Upper lobe of left lung (tissue), 6 donors: ENCODE measurements at places on chromosomes 4 and X. TPM values are rescaled to one million over a fixed set of nuclear protein-coding genes. Genes with fewer than 3 reads are reported as not detected.
A peak's percentile ranks its signal among the peaks of the same experiment; 100 is the strongest.

- H3K27ac ChIP-seq = no peak overlapping the region
- H3K4me3 ChIP-seq = no peak overlapping the region
- no peaks in the 10 kb centered on the region for H3K4me1 ChIP-seq
- H3K36me3 ChIP-seq = no peaks in the 10 kb centered on the region
Observed at GRCh38 chrX:152154050-152154449, 15.7 kb upstream of the MAGEA10 start.

The NUP54 gene
- total RNA-seq = 35.6 TPM

DNA sequence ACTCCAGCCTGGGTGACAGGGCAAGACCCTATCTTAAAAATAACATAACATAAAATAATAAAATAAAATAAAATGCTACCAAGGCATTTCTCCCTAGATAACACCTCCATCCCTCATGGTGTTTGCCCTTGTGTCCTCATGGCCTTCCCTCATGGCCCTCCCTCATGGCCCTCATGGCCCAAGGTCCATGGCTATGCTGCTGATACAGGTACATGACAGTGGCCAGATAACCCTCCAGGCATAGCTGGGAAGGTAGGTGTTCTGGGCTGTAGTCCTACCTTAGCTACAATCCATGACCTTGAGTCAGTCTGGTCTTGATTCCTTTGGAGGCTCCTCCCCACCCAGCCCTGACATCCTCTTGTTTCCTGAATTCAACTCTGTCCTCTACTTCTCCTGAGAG, 75.2 kb downstream of the PJA1 start:
- H3K27ac ChIP-seq = no peak overlapping the region
- H3K27me3 ChIP-seq = no peaks in the 10 kb centered on the region
- H3K36me3 ChIP-seq = no peaks in the 10 kb centered on the region
- no peak for DNase-seq

The GAB1 gene
- 77.6 TPM for total RNA-seq

DNA sequence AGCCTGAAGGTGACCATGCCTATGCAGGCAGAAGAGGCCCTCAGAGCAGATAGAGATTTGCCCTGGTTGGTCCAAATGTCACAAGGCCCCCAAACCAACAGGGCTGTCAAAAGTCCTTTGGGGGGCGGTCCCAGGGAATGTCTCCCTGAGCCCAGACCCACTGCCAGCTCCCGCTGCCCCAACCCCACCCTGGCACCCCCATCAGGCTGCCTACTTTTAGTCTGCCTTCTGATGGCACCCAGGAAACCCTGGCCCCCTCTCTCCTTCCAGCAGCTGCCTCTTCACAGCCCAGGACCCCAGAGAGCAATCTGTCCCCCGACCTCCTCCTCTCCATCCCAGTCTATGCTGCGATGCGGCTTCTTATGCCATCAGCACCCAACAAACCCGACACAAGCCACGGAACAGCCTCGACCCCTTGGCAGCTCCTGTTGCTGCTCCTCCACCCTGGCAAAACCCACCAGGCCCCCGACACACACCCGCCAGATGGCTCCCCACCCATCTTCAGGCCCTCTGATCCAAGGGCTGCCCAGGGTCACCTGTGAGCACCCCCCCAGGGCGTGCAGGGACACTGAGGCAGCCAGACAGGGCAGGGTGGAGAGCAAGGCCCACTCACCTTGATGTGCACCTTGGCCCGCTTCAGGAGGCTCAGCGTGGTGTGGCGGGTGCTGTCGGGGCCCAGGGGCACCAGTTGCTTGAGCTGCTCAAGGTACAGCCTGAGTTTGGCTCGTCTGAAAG, 9.9 kb downstream of the MXD4 start:
- H3K27me3 ChIP-seq = no peaks in the 10 kb centered on the region
- H3K4me1 ChIP-seq = peaks cover 43% of the 10 kb centered on the region
- H3K4me3 ChIP-seq = no peak overlapping the region
- H3K36me3 ChIP-seq = peaks cover 80% of the 10 kb centered on the region

DNA sequence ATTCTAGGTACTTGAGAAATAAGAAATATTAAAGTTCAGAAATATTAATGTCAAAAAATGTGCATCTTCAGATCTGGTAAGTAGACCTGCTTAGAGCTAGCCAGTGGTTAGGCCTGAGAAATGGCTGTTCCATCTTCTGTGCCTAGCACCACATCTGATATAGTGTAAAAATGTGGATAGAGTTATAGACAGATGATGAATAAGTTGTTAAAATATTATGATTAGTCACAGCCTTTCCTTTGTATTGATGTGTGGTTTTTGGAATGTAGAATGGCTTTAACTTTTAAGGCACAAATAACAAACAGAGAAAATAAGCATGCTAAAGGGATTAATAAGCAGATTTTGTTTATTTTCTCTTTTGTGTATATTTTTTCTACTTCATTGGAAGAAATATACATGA, 133.5 kb upstream of the NUDT6 start:
- no peak overlapping the region for H3K27ac ChIP-seq
- peaks cover 2% of the 10 kb centered on the region for H3K36me3 ChIP-seq
- DNase-seq = no peak
- H3K4me1 ChIP-seq = no peaks in the 10 kb centered on the region
- H3K4me3 ChIP-seq = no peak overlapping the region
- no peaks in the 10 kb centered on the region for H3K27me3 ChIP-seq

The PABPC5 gene
- 0.76 TPM for total RNA-seq

GRCh38 chr4:84994280-84994679, 27.8 kb upstream of the WDFY3 start:
- H3K4me3 ChIP-seq = no peak overlapping the region
- H3K36me3 ChIP-seq = no peaks in the 10 kb centered on the region

The GAGE12E gene
- not detected for total RNA-seq

The DMRTC1 gene
- total RNA-seq = 0.44 TPM

GRCh38 chrX:68843992-68844391, 15.2 kb downstream of the EFNB1 start:
- H3K27ac ChIP-seq = no peak overlapping the region
- peaks cover 5% of the 10 kb centered on the region for H3K4me1 ChIP-seq
- H3K36me3 ChIP-seq = no peaks in the 10 kb centered on the region
- no peak overlapping the region for H3K4me3 ChIP-seq
- no peaks in the 10 kb centered on the region for H3K27me3 ChIP-seq
- DNase-seq = no peak

GRCh38 chr4:2798399-2799223, 5.7 kb downstream of the SH3BP2 start:
- H3K4me1 ChIP-seq = peaks cover 97% of the 10 kb centered on the region
- no peaks in the 10 kb centered on the region for H3K27me3 ChIP-seq
- no peak overlapping the region for H3K4me3 ChIP-seq
- H3K27ac ChIP-seq = peak overlapping the region; percentile 92

The TMPRSS11F gene
- not detected for total RNA-seq

The GCNA gene
- 4.0 TPM for total RNA-seq

GRCh38 chrX:41472231-41472815, 25.2 kb downstream of the NYX start:
- H3K4me1 ChIP-seq = no peaks in the 10 kb centered on the region
- DNase-seq = peak; percentile 33
- H3K27ac ChIP-seq = no peak overlapping the region
- no peak overlapping the region for H3K4me3 ChIP-seq
- no peaks in the 10 kb centered on the region for H3K36me3 ChIP-seq
- no peaks in the 10 kb centered on the region for H3K27me3 ChIP-seq

- no peaks in the 10 kb centered on the region for H3K36me3 ChIP-seq
- no peaks in the 10 kb centered on the region for H3K27me3 ChIP-seq
- H3K4me3 ChIP-seq = no peak overlapping the region
Observed at GRCh38 chr4:27121830-27122229, 261.2 kb downstream of the STIM2 start.

The STK32B gene
- total RNA-seq = 3.4 TPM

The MAGEB10 gene
- total RNA-seq = not detected

DNA sequence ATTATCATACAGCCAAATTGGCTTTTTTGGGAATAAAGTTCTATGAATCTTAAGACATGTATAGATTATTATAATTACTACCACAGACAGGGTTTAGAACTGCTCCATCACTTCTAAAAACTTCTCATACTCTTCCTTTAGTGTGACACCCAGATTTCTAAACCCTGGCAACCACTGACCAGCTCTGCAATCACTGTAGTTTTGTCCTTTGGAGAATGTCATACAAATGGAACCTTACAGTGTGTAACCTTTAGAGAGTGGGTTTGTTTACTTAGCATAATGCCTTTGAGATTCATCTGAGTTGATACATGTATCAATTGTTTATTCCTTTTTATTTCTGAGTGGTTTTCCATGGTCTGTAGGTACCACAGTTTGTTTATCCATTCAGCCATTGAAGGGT, 95.0 kb downstream of the TMEM164 start:
- H3K27me3 ChIP-seq = no peaks in the 10 kb centered on the region
- H3K36me3 ChIP-seq = no peaks in the 10 kb centered on the region
- no peak overlapping the region for H3K4me3 ChIP-seq
- H3K27ac ChIP-seq = no peak overlapping the region

The HAUS7 gene
- 26.4 TPM for total RNA-seq

DNA sequence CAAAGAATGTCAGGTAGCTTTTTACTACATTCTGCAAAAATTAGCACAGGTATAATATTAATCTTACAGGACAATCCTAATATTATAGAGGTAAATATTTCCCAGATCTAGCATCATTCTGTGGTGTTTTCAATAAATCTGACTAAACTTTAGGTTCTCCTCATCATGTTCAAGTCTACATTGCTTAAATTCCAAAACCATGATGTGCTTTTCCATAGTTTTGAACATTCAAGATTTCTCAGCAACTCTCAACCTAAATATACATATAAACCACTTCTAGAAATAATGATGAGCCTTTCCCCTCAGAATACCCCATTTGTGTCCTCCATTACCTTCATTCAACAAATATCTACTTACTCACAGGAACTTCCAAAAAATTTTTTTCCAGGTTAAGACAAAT, 23.1 kb downstream of the EIF4E start:
- H3K4me1 ChIP-seq = peaks cover 23% of the 10 kb centered on the region
- no peak overlapping the region for H3K4me3 ChIP-seq
- H3K27ac ChIP-seq = no peak overlapping the region
- no peaks in the 10 kb centered on the region for H3K27me3 ChIP-seq

- no peaks in the 10 kb centered on the region for H3K27me3 ChIP-seq
- no peaks in the 10 kb centered on the region for H3K36me3 ChIP-seq
- no peak overlapping the region for H3K4me3 ChIP-seq
- no peak overlapping the region for H3K27ac ChIP-seq
- H3K4me1 ChIP-seq = peaks cover 7% of the 10 kb centered on the region
Observed at GRCh38 chr4:118776157-118776954, 59.6 kb downstream of the SEC24D start.

DNA sequence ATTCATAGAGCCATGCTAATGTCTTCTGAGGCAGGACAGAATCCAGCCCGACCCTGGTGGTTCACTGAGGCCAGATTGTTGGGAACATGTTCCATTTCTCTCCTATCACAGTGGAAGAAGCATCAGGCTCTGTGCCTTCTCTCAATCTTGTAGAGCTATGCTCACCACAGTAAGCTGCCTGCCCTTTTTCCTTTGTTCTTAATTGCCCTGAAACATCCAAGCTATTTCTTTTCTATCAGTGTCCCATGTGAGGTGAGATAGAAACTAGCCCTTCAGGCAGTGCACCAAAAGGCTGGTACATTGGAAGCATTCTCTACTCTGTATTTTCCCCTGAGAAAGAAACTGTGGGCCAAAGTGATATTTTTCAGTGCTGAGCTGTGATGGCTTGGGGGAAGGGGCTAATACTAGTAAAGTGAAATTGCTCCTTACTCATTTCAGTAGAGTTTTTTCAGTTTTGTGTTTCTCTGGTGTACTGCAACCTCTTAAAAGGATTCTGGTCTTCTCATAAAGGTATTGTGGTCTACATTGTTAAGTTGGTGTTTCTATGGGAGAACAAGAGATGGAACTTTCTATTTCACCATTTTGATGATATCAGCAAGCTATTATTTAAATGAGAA, 611.2 kb downstream of the RPA4 start:
- no peak overlapping the region for H3K4me3 ChIP-seq
- no peaks in the 10 kb centered on the region for H3K27me3 ChIP-seq
- H3K4me1 ChIP-seq = no peaks in the 10 kb centered on the region
- no peaks in the 10 kb centered on the region for H3K36me3 ChIP-seq
- no peak overlapping the region for H3K27ac ChIP-seq
- DNase-seq = no peak

- H3K27me3 ChIP-seq = no peaks in the 10 kb centered on the region
- DNase-seq = peak; percentile 43
- H3K4me3 ChIP-seq = no peak overlapping the region
- H3K4me1 ChIP-seq = no peaks in the 10 kb centered on the region
- H3K27ac ChIP-seq = no peak overlapping the region
- H3K36me3 ChIP-seq = no peaks in the 10 kb centered on the region
Observed at GRCh38 chrX:1099146-1099770, 113.2 kb downstream of the CRLF2 start.

DNA sequence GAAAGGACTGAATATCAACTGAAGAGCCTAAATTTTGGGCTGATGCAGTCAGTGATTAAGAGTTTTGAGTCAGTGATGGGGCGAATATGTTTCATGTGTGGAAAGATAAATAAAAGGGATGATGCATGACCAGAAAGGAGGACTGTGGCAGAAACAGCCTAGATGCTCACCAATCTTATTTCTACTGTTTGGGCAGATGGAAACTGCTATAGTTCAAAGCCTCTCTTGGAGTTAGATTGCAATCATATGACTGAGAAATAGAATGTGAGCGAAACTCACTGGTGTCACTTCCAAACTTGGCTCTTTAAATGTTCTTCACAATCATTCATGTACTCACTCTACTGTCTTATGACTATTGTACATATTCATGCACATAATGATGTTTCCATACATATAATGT, 35.4 kb upstream of the YTHDC1 start:
- DNase-seq = no peak
- H3K27me3 ChIP-seq = no peaks in the 10 kb centered on the region
- no peaks in the 10 kb centered on the region for H3K36me3 ChIP-seq

- H3K4me1 ChIP-seq = no peaks in the 10 kb centered on the region
- H3K27ac ChIP-seq = no peak overlapping the region
- DNase-seq = no peak
- no peaks in the 10 kb centered on the region for H3K27me3 ChIP-seq
- H3K36me3 ChIP-seq = no peaks in the 10 kb centered on the region
Observed at GRCh38 chr4:78432896-78433295, 118.7 kb upstream of the ANXA3 start.

- DNase-seq = no peak
- no peaks in the 10 kb centered on the region for H3K36me3 ChIP-seq
- H3K4me1 ChIP-seq = no peaks in the 10 kb centered on the region
- no peak overlapping the region for H3K4me3 ChIP-seq
- H3K27me3 ChIP-seq = no peaks in the 10 kb centered on the region
Observed at GRCh38 chrX:66988331-66988730, 349.5 kb upstream of the EDA2R start.

The ZDHHC9 gene
- 44.0 TPM for total RNA-seq

GRCh38 chr4:152417673-152418072, 118.2 kb downstream of the FBXW7 start:
- H3K4me1 ChIP-seq = peaks cover 8% of the 10 kb centered on the region
- H3K4me3 ChIP-seq = no peak overlapping the region
- DNase-seq = no peak
- H3K27me3 ChIP-seq = no peaks in the 10 kb centered on the region

The ADH6 gene
- 1.3 TPM for total RNA-seq

The P2RY8 gene
- 3.3 TPM for total RNA-seq

The OPRPN gene
- total RNA-seq = not detected

GRCh38 chrX:150574559-150575418, 6.4 kb downstream of the MTM1 start:
- peaks cover 22% of the 10 kb centered on the region for H3K4me1 ChIP-seq
- DNase-seq = no peak
- H3K27me3 ChIP-seq = no peaks in the 10 kb centered on the region
- H3K27ac ChIP-seq = peak overlapping the region; percentile 7
- H3K4me3 ChIP-seq = no peak overlapping the region
- H3K36me3 ChIP-seq = no peaks in the 10 kb centered on the region

The P2RY10 gene
- not detected for total RNA-seq

The STATH gene
- total RNA-seq = not detected

GRCh38 chr4:20028645-20029044, 223.1 kb upstream of the SLIT2 start:
- H3K36me3 ChIP-seq = no peaks in the 10 kb centered on the region
- no peak overlapping the region for H3K4me3 ChIP-seq
- no peak overlapping the region for H3K27ac ChIP-seq
- H3K4me1 ChIP-seq = no peaks in the 10 kb centered on the region
- H3K27me3 ChIP-seq = no peaks in the 10 kb centered on the region
